ENCODE measurements at places on chromosomes 3 and 15.

DNA sequence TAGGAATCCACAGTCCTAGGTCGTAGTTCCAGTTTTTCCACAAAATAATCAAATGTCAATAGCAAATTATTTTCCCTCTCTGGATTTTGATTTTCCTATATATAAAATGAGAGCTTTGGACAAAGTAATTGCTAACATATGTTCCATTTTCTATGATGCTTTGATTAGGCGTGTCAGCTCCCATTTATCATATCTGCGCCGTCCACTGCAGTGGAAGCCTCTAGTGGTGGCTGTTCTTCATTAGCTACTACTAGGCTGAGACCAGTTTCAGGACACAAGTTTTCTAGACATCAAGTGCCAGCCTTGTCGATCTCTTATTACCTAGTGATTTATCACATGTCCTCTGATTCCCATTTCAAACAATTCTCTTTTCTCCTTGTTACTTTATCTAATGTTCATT is 271.5 kb downstream of the TUSC7 start:
- no peak for DNase-seq

DNA sequence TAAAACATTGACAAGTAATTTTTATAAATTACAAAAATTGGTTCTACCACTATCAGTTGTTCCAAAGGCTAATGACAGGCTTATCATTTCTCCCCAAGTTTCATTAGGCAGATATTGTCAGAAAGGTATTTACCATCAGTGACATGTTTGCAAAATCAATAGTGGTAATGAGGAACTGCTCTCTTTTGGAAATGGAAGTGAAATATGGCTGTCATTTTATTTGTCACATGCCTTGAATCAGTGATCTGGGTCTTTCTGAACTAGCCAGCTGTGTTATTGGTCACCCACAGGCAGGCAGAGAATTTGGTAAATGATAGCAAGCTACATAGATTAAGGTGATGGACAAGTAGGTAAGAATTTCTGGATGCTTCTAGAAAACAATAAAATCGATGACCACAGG is 268.0 kb upstream of the ARHGEF26 start:
- DNase-seq = no peak

GRCh38 chr3:81955878-81956277 is 194.4 kb upstream of the GBE1 start:
- no peak for DNase-seq

DNA sequence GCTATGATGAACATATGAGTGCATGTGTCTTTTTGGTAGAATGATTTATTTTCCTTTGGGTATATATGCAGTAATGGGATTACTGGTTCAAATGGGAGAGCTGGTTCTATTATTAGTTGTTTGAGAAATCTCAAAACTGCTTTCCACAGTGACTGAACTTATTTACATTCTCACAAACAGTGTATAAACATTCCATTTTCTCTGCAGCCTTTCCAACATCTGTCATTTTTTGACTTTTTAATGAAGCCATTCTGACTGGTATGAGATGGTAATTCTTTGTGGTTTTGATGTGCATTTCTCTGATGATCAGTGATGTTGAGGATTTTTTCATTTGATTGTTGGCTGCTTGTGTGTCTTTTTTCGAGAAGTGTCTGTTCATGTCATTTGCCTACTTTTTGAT is 1124.2 kb downstream of the NAALADL2 start:
- no peak for DNase-seq

DNA sequence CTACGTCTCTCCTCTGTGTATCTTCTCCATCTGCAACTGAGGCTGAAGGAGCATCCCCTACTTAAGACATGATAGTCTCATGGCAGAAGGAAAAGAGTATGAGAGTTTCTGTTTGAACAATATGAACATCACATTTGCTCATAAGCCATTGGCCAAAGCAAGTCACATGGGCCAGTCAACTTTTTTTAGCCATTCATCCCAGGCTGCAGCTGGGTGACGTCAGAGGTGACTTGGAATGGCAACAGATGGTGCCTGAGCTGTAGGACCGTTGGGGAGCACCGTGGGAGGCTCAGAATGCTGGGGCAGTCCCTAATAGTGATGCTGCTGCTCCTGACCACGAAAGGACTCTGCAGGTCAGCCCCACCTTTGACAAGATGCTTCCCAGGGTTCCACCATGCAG is 58.7 kb downstream of the CRTC3 start:
- DNase-seq = no peak

- no peak for DNase-seq
Measured at GRCh38 chr3:58109752-58110151, 101.0 kb downstream of the DNASE1L3 start.

GRCh38 chr3:8413337-8413926 is 88.2 kb upstream of the LMCD1 start:
- no peak for DNase-seq

- no peak for DNase-seq
Measured at GRCh38 chr3:160987982-160988964, 116.9 kb downstream of the B3GALNT1 start.

- peak; percentile 22 for DNase-seq
Measured at GRCh38 chr3:195040773-195041520, 230.0 kb downstream of the XXYLT1 start.

GRCh38 chr3:4703054-4703480 is 209.9 kb downstream of the ITPR1 start:
- no peak for DNase-seq

DNA sequence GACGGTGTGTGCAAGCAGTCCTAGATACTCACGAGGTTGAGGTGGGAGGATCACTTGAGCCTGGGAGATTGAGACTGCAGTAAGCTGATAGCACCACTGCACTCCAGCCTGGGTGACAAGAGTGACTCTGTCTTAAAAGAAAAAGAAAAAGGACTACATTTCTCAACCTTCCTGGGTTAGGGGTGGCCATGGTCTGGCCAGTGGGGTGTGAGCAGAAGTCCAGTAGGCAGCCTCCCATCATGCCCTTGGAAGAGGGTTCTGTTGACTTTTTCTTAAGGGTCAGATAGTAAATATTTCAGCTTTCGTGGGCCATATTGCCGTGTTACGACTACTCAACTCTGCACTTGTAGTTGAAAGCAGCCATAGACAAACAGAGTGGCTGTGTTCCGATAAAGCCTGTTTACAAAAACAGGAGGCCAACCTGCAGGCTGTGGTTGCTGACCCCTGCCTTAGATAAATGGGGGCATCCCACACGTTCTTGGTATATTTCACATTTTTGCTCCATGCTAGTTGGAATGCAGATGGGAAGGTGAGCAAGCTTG is 31.0 kb upstream of the PDE8A start:
- DNase-seq = no peak

- no peak for DNase-seq
Measured at GRCh38 chr3:139846729-139847128, 88.3 kb upstream of the CLSTN2 start.

- no peak for DNase-seq
Measured at GRCh38 chr15:41873711-41874110, 20.1 kb downstream of the SPTBN5 start.

DNA sequence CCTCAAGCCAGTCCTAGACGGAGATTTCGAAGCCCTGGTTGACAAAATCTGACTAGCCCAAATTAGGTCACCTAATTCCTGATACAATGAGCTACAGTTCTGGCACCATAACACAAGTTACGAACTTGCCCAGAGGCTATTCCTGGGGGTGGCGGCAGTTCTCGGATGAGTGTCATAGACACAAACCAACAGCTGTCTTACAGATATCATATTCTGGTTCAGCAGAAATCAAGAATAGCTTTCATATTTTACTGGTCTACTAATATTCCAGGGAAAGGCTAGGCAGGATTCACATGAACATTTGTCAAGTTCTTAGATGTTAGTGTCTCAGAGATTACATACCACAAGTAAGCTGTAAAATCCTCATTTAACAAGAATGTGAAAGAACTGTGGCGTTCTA is 8.8 kb downstream of the ANAPC13 start:
- no peak for DNase-seq

DNA sequence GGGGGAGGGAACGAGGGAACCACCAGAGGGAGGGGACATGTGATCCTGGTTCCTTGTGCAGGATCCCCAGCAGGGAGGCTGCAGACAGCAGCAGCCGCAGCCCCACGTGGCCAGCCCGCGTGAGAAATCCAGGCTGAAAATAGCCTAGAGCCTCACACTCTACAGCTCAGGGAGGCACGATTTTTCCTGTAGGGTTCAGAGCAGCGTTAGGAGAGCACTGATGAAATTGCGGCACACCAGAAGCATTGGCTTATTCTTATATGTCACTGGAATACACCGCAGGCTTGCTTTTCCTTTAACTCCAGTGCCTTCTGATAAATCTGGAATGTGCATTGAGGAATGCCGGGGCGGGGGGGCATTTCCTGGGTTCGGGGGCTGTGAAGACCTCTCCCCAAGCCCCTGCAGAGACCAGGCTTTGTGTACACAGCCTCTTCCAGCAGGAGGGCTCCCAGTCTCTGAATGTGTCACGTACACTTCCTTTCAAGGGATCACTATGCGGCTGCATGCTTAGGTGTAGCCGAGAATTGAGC is 193.0 kb downstream of the ATP10A start:
- no peak for DNase-seq

GRCh38 chr15:34616613-34617012 is 33.2 kb upstream of the GOLGA8B start:
- no peak for DNase-seq

DNA sequence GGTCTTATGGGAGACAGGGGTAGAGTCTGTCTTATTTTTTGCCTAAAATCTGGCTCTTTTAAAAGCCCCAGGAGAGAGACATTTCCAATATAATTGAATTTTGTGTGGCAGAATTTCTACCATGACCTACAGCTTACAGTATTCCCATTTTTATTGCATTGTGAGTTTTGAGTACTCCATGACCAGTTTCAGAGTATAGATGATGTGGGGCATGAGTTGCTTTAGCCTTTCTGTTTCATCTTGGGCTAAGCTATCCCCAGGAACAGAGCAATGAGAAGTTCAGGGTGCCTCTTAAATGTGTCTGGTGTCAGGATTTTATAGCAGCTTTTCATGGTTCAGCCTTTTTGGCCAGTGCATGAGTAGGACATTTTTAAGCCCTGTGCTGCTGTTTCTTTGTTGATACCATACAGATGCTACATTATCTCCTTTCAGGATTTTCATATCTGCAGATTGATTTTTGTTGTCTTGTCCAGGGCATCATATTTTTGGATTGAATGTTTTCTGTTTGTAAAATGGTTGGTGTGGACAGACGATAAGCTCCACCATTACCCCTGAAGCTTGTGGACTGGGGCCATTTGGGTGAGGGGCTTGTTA is 3.5 kb downstream of the ABHD2 start:
- DNase-seq = no peak

DNA sequence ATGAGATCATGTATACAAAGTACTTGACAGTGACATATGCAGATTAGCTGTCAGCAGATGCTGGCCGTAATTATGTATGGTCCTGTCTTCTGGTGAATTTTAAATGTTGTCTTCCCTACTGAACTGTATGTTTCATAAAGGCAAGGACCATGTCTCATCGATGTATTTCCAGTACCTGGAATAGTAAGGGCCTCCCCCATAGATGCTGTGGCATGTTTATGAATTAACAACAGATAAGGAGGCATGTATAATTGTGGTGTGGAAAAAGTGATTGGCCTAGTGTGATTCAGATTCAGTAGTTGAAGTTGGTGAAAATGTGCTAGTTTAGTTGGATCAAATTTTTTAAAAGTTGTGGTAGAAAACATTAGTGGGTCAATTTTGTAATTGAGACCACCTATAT is 202.7 kb upstream of the SLC2A2 start:
- DNase-seq = no peak

DNA sequence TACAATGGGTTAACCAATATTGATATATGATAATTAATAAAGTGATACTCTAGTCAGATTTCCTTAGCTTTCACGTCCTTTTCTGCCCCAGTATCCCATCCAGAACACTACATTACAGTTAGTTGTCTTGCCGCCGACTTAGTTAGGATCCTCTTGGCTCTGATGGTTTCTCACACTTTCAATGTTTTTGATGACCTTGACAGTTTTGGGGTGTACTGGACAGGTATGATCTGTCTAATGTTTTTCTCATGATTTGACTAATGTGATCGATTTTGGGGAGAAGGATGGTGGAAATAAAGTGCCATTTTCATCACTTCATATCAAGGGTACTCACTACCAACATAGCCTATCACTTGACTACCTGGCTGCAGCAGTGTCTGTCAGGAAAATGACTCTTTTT is 245.0 kb upstream of the TMC3 start:
- no peak for DNase-seq

- DNase-seq = peak; percentile 25
Measured at GRCh38 chr3:31755926-31756658, 223.4 kb downstream of the STT3B start.

DNA sequence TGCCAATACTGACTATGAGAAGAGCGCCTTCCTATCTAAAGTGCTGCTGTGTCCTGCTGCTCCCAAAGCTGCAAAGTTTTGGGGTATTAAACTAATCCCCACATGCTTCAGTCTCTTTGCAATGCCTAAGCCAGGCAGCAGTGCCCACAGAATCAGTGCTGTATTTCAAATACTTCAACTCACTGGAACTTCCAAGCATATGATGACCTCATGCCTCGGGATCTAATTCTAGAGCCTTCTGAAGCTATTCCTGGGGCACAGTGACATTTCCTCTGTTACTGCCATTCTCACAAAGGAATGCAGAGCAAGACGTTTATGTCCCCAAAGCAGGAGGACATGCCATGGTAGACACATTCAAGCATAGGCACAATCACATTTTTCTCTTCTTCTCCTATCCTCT is 78.5 kb downstream of the CD200 start:
- DNase-seq = no peak

GRCh38 chr3:189512821-189513220 is 118.4 kb upstream of the TP63 start:
- no peak for DNase-seq

GRCh38 chr3:187382609-187383151 is 14.5 kb downstream of the RTP4 start:
- DNase-seq = no peak

DNA sequence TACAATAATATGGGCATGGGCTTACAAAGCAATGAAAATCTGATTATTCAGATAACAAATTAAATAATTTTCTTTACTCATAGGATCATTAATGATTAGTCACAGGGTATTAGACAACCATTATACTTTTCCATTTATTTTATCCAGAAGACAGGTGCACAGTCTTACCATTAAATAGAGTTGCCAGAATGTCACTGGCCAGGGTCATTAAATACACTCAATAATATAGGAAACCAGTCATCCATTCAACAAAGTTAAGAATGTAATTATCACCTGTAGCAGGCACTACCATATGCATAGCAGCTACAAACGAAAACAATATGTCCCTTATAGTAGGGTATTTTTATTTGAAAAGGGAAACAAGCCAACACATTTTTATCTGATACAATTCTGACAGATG is 16.1 kb downstream of the ROBO1 start:
- no peak for DNase-seq

- DNase-seq = no peak
Measured at GRCh38 chr3:185764163-185764979, 60.5 kb downstream of the IGF2BP2 start.
